ENCODE measurements at places on chromosomes 12 and 14. TPM values are rescaled to one million over a fixed set of nuclear protein-coding genes. Genes with fewer than 3 reads are reported as not detected.

Gene CD27
- 2.3 TPM for total RNA-seq

Gene NELL2
- 6.6 TPM for total RNA-seq

Gene STON2
- 34.3 TPM for total RNA-seq

Gene C12orf56
- total RNA-seq: not detected

GRCh38 chr12:42704340-42704739 is 114.8 kb upstream of the PRICKLE1 start:
- DNase-seq: no peak

DNA sequence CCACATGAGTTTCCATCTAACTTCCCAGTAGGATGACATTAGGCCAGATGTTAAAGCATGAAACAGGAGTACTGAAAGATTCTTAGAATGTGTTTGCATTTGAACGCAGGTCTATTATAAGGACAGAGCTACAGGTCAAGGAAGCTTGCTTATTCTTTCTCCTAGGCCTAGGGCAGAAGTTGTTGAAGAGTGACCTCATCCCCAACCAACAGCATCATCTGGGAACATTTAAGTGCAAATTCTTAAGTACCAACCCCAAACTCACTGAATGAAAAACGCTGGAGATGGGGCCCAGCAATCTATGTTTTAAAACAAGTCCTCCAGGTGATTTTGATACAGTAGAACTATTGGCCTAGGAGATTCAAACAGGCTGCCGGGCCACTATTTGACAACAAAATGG is 52.4 kb downstream of the PAPLN start:
- no peak for DNase-seq

- no peak for DNase-seq
Measured at GRCh38 chr12:67377021-67377420, 107.9 kb downstream of the CAND1 start.

Data from lower lobe of right lung (tissue), 2 donors.